ENCODE measurements at places on chromosomes 1 and 21.

DNA sequence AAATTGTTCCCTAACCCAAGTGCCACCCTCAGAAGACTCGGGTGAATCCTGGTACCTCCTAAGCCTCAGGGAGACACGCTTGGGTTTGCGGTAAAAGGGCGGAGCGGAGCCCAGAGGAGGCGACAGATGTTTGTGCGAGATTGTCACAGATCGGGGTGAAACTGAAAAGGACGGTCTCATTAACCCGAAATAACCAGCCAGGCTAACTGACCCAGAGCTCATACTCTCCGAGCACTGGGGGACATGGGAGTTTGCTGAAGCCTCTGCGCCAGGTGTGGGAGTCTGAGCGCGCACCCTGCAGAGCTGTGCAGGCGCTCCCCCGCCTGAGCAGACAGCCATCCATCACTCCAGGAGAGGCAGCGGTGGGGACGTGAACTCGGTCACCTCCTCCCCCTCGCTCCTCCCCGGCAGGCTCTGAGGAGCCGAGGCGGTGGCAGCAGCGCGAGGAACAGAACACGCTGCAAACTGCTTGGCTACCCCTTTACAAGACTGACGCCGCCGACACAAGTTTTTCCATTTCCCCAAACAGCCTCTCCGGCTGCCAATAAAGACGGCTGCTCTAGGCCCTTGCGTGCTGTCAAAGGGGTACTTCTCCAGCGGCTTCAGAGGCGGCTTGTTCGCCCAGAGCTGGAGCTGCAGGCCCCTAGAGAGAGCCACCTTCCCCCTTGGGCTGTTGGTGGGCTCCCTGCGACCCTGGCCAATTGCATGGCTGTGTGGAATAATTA, 43.5 kb downstream of the RRAGC start:
- DNase-seq = no peak

GRCh38 chr1:206563367-206564207, 48.7 kb downstream of the EIF2D start:
- DNase-seq = no peak

- no peak for DNase-seq
Measured at GRCh38 chr1:184036517-184036949, 995 bp downstream of the COLGALT2 start.

- no peak for DNase-seq
Measured at GRCh38 chr1:59432531-59433439, 135.9 kb downstream of the FGGY start.

DNA sequence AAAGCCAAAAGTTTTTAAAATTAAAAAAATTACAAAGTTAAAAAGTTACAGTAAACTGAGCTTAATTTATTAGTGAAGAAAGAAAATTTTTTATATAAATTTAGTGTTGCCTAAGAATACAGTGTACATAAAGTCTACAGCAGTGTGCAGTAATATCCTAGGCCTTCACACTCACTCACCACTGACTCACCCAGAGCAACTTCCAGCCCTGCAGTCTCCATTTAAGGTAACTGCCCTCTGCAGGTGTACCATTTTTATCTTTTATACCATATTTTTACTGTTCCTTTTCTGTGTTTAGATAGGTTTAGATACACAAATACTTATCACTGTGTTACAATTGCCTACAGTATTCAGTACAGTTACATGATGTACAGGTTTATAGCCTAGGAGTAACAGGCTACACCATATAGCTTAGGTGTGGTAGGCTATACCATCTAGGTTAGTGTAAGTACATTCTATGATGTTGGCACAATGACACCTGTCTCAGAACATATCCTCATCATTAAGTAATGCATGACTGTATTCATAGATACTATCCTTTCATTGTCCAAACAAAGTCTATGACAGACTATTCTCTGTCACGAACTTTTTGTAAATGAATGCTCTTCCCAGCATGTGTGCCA, 78.6 kb upstream of the PBX1 start:
- DNase-seq = no peak

GRCh38 chr1:55443175-55443915, 228.2 kb upstream of the USP24 start:
- DNase-seq = no peak

GRCh38 chr1:181139631-181140061, 51.1 kb downstream of the IER5 start:
- DNase-seq = no peak

- DNase-seq = no peak
Measured at GRCh38 chr1:34918386-34918976, 11.0 kb downstream of the DLGAP3 start.

- peak; percentile 78 for DNase-seq
Measured at GRCh38 chr1:58903514-58904298, 119.9 kb upstream of the JUN start.

- no peak for DNase-seq
Measured at GRCh38 chr1:167455786-167456446, 62.4 kb downstream of the CD247 start.

GRCh38 chr1:117611894-117612483, 6.1 kb downstream of the TENT5C start:
- DNase-seq = no peak

DNA sequence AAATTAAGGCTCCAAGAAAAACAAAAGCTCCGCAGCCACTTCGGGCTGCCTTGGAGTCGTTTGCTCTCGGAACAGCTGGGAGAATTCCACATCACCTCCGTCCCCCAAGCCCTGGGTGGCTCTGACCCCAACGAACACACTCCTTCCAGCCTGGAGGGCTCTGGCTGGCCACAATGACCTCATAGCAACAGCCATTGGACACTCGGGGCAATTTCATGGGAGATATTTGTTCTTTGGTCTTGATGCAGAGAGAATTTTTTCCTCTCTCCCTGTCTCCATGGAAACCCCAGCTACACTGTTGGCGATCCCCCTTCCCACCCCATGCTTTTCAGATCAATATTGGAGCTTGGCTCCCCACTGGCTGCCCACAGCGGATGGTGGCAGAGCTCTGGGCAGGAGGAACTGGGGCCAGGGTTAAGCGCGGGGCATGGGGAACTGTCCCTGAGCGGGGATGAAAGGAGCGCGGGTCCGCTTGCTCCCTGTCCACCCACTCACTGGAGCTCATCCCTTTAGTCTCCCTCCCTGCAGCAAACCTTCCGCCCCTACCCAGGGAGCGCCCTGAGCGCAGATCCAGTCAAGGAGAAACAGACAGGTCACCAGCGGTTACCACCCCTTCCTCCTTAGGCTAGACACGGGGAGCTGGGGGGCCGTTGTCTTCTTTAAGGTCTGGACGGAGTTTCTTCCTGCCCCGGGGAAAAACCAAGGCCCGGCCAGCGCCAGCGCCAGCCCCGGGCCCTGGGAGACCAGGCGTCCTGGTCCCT, 1.2 kb downstream of the WNT4 start:
- DNase-seq = no peak

DNA sequence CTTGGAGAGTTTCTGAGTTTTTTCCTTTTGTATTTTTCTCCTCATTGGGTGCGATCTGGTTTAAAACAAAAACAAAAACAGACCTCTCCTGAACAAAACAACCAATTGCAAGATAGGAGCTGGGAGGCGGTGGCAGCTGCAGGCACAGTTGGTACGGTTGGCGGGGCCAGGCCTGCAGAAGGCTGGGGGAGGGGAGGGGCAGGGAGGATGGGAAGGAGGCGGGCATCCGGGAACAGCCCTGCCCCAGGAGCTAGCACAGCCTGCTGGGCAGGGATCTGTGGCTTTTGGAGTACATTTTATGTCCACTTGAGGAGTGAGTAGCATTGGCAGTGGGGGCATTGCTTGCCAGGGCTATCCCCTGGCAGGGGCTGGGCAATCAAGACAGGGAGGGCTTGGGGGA, 5.2 kb downstream of the CAPN9 start:
- no peak for DNase-seq

DNA sequence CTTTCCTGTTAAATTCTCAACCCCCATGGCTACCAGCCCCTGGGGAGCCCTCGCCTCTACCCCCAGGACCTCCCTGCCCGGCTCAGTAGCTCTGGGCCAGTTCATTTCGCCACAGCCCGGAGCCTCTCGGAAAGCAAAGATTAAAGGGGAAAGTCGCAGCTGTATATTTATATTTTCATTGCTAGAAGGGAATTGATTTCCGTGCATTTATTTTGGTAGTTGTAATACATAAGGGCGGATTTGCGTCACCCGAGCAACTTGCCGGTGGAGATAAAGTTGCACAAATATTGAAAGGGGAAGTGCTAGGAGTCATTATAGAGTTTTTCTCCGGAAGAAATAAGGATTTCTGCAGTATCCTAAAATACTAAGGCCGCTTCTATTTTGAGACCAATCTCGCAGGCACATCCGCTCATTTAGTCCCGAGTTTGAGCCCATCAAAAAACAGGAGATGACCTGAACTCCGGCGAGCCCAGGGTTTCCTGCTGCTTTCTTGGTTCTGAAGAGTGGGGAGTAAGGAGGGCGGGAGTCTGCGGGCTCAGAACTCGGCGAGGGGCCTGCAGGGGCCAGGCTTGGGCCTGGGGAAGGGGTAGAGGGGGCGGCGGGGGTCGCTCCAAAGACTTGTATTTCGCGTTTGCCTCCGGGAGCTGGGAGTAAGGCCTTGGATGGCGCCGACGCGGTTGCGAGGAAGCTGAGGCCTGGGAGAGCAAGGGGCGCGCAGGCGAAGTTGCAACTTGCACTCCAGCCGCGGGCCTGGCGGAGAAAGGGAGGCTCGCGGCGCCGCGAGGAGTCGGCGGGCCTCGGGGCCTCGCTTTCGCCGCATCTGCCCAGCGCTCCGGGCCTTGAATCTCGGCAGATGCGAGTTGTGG, 2.5 kb upstream of the HLX start:
- DNase-seq = no peak

DNA sequence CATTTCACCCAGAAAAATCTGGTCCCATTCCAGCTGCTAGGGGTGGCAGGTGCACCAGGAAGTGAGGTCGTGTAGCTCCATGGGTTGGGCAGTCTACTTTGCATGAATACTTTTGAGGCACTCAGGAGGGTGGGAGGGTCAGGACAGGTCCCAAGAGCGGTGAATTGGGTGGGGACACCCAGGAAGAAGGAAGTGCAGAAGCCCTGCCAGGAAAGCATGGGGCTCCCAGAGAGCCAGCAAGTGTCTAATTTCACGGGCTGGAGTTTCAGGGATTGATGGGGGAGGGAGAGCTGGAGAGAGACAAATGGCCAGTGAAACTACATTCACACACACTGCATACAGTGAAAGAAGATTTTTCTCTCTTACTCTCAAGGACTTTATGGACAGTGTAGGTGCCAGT, 137.8 kb downstream of the GALNT2 start:
- no peak for DNase-seq

DNA sequence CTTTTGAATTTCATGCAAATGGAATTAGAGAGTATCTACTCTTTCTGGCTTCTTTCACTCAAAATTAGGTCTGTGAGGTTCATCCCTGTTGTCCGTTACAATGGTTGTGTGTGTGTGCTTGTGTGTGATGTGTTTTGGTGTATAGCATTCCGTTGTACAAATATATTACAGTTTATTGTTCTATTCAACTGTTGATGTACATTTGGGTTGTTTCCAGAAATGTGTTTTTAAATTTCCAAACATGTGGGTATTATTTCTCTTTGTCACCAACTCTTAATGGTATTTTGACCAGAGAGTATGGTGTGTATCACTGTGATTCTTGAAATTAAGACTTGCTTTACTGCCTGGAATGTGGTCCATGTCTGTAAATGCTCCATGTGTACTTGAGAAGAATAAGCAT, 16.8 kb upstream of the HCRTR1 start:
- DNase-seq = no peak

DNA sequence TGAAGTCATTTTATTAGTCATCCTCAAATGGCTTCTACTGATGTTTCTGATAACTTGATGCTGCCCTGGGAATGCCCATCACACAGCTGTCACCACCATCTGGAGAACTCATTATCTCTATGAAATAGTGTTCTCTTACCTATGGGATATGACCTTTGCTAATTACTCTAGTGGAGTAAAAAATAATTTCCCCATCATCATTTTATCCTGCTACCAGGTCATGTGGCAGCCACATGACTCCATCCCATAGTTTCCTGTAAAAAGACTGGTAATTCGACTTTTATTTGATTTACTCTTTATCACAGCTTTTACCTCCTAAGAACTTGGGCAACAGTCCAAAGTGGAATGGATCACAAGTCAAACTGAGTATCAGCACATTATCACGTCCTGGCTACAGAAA, 76.1 kb upstream of the USP25 start:
- DNase-seq = no peak

DNA sequence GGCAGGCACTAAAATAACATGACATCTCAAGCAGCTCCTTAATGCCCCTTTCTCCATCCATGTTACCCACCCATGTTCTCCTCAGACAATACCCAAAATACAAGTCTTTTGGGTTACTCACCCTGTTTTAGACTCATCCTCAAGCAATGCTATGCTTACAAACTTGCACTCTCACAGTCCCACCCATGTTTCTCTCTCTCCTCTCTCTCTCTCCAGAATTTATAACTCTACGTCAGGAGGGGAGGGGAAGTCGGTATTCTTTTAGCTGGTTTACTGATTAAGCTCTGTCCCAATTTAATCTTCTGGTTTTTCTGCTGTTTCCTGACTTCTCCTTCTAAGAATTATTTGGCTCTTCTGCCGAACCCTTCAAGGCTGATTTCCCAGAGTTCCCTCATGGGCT, 98.0 kb upstream of the NR5A2 start:
- DNase-seq = no peak

GRCh38 chr21:27833298-27833697, 866.4 kb upstream of the ADAMTS5 start:
- DNase-seq = no peak

- DNase-seq = no peak
Measured at GRCh38 chr21:34704119-34704518, 35.3 kb downstream of the CLIC6 start.

DNA sequence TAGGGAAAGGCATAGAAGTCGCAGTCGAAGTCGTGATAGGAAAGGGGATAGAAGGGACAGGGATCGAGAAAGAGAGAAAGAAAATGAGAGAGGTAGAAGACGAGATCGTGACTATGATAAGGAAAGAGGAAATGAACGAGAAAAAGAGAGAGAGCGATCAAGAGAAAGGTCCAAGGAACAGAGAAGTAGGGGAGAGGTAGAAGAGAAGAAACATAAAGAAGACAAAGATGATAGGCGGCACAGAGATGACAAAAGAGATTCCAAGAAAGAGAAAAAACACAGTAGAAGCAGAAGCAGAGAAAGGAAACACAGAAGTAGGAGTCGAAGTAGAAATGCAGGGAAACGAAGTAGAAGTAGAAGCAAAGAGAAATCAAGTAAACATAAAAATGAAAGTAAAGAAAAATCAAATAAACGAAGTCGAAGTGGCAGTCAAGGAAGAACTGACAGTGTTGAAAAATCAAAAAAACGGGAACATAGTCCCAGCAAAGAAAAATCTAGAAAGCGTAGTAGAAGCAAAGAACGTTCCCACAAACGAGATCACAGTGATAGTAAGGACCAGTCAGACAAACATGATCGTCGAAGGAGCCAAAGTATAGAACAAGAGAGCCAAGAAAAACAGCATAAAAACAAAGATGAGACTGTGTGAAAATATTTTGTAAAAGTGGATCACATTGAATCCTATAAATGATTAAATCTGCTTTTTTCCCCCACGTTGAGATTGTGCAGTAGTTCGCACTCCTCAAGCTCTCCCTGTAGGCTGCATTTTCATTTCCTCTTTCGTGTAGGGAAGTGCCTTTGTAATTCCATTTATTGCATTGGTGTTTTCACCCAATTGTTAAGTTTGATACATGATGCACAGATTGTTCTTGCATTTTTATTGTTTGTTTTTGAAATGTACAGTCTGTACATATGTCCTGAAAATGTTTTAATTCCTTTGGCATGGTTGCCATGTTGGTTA, 7.5 kb downstream of the PRPF38B start:
- no peak for DNase-seq
